ENCODE measurements at places on chromosomes 13 and 19. TPM values are rescaled to one million over a fixed set of nuclear protein-coding genes. Genes with fewer than 3 reads are reported as not detected.

The ERICH6B gene
- total RNA-seq, result not detected

The MTMR6 gene
- total RNA-seq, result 11.0 TPM

The ADGRE3 gene
- not detected for total RNA-seq

DNA sequence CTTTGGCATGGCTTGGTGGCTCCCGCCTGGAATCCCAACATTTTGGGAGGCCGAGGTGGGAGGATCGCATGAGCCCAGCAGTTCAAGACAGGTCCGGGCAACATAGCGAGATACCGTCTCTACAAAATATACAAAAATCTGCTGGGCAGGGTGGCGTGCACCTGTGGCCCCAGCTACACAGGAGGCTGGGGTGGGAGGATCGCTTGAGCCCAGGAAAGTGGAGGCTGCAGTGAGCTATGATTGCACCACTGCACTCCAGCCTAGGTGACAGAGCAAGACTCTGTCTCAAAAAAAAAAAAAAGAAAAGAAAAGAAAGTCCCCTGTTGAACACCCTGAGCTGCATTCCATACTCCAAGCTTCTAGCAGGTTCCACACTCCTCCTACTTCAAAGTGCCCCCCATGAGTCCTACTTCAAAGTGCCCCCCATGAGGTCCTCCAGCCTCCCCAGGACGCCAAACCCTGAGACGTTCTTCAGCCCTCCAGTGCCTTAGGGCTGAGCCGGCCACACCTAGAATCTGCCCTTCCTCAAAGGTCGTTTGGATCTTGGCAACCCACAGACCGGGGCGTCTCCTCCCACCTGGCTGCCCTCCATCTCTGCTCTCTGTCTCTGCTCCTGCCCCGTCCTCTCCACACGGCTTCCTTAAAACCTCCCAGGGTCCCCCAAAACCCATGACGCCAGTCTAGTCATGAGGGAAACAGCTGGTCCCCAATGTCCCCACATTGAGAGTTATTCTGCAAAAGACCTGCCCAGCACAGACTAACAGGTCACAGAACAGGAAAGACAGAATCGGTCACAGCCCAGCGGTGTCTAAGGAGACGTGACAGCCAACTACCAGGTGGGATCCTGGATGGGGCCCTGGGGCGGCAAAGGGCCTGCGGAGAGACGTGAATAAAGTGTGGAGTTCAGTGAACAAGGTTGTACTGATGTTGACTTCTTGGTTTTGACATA lies 4.8 kb downstream of the TJP3 start:
- H3K27me3 ChIP-seq, result no peaks in the 10 kb centered on the region
- peak overlapping the region; percentile 71 for H3K27ac ChIP-seq
- H3K4me1 ChIP-seq, result peaks cover 19% of the 10 kb centered on the region
- DNase-seq, result no peak

- H3K27ac ChIP-seq, result peak overlapping the region; percentile 8
- H3K27me3 ChIP-seq, result no peaks in the 10 kb centered on the region
- H3K4me3 ChIP-seq, result no peak overlapping the region
- DNase-seq, result no peak
Observed at GRCh38 chr13:79654520-79654919, 173.6 kb downstream of the NDFIP2 start.

GRCh38 chr19:30955112-30956104 lies 393.8 kb downstream of the TSHZ3 start:
- no peaks in the 10 kb centered on the region for H3K36me3 ChIP-seq
- no peak for DNase-seq
- peaks cover 30% of the 10 kb centered on the region for H3K27me3 ChIP-seq
- no peaks in the 10 kb centered on the region for H3K4me1 ChIP-seq
- H3K27ac ChIP-seq, result no peak overlapping the region
- H3K4me3 ChIP-seq, result no peak overlapping the region

GRCh38 chr19:8143041-8143440 lies 6.4 kb downstream of the FBN3 start:
- no peak for DNase-seq
- H3K36me3 ChIP-seq, result peaks cover 9% of the 10 kb centered on the region
- H3K27me3 ChIP-seq, result no peaks in the 10 kb centered on the region
- H3K27ac ChIP-seq, result peak overlapping the region; percentile 83
- H3K4me3 ChIP-seq, result peak overlapping the region; percentile 15

All from mesothelial cell of epicardium (in vitro differentiated cells).